ENCODE measurements at places on chromosomes 11 and 22.

DNA sequence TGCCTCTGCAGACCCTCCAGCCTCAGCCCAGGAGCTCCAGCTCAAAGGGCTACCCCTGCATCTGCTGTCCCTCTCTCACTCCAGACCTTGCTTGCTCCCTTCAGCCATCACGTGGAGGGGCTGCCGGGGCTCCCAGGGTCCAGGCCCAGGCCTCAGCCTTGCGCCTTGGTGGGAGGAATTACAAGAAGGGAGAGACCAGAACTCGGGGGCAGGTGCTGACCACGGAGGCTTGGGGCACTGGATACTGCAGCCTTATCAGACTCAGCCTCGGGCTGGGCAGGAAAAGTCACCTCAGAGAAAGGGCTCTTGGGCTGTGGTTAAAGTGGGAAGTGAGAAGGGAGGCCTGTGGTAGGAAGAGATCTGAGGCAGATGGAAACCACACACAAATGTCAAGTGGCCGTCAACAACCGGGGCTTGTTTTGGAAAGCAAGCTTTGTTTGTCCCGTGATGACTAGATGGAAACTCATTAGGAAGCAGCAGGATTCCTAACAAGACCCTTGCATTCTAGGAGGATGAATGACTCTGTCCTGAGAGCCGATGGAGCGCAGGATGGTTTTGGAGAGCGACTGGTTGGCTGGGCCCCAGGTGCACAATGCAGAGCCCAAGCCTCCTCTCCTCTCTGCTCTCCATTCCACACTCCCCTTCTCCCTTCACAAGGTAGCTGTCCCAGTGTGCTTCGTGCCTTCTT lies 1321.7 kb downstream of the TBC1D22A start:
- no peak for ATAC-seq

DNA sequence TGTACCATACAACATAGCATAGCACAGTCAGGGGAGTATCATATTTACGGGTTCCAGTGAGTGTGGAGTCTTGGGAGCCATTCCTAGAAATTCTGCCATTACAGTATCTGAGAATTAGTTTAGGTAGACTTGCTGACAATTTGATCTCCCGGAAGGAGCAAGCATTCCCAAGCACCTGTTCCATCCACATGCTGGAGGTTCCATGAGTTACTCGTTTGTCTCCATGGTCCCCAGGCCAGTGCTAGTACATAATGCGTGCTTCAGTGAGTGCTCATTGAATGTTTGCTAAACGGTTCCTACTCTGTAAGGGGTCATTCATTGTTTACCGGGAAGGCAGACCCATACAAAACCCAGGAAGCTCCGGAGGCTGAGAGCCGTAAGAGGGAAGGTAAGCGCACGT lies 27.4 kb upstream of the MYOD1 start:
- no peak for ATAC-seq

DNA sequence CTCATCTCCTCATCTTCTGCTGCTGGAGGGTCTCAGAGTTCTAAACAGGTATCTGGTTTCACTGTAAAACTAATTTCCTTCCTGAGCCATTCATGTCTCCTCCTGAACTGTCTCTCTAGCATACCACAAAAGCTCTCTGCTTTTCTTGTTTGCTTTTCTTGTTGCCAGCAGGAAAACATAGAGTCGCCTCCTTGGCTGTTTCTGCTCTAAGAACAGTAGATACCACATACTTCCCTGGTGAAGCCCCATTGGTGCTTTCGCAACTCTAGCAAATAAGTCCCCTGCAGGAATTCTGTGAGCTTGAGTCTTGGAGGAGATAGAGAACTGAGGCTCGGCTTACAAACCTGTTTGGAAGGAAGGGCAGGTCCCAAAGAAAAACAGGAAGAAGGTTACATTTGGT lies 7.0 kb downstream of the DIXDC1 start:
- no peak for ATAC-seq

DNA sequence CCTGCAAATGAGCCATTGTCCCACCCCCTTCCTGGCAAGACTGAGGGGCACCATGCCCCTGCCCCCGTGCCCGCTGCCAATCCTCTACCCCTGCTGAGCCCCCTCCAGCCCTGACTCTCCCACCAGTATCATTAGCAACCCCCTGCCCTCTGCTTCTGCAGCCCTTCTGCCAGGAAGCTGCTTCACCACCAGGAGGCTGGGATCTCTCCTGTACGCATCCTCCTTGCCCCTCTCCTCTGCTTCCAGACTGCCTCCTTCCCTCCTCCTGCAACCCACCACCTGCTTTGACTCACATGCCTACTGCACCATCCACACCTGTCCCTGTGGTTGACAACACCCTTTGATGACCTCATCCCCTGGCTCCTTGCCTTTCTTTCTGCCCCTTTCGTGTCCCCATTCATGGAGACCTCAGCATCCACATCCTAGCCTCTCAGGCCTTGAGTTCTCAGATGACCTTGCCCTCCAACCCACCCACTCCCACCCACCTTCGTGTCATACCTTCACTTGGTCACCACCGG lies 13.4 kb upstream of the PNPLA3 start:
- no peak for ATAC-seq

- ATAC-seq, result no peak
These were observed 436.2 kb downstream of the BUD13 start for GRCh38 chr11:116336540-116336939.

- ATAC-seq, result no peak
These were observed 8.2 kb downstream of the PACSIN2 start for GRCh38 chr22:43006753-43007152.

DNA sequence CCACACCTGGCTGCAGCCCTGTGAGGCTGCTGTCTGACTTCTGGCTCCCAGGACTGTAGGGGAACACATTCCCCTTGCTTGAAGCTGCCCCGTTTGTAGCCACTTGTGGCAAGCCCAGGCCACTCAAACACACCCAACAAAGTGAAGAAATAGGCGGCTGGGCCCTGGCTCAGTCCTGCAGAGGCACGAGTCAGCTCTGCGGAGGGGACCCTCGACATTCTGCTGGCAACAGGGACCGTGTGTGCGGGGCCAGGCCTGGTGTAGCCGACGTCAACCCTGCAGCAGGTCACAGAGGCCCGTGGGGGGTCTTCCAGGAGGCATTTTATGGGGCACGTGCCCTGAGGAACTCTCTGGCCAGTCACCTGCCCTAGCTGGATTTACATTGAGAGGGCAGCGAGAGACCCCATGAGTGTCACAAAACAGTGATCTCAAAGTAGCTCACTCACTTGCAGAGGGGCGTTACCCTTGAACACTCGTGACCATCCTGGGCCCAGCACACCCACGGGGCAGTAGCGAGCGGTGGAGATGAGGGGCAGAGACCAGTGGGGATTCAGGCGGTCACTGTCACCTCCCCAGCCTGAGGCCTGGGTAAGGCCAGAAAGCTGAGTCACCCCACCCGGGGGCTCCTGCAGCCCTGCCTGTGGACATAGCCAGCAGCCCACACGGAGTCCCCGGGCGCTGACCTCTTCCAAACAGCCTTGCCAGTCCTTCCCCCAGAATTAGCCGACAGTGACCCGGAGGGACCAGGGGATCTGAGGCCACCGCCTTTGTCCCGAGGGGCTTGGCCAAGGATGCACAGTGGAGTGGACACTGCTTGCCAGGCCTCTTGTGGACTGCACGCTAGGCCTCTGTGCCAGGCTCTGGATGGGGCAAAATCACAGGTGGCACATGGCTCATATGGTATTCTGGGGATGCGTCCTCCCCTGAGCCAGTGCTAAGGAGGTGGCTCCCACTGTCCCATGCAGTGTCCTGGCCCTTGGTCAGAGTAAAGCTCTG lies 139.5 kb downstream of the CTTN start:
- ATAC-seq, result peak; percentile 49

DNA sequence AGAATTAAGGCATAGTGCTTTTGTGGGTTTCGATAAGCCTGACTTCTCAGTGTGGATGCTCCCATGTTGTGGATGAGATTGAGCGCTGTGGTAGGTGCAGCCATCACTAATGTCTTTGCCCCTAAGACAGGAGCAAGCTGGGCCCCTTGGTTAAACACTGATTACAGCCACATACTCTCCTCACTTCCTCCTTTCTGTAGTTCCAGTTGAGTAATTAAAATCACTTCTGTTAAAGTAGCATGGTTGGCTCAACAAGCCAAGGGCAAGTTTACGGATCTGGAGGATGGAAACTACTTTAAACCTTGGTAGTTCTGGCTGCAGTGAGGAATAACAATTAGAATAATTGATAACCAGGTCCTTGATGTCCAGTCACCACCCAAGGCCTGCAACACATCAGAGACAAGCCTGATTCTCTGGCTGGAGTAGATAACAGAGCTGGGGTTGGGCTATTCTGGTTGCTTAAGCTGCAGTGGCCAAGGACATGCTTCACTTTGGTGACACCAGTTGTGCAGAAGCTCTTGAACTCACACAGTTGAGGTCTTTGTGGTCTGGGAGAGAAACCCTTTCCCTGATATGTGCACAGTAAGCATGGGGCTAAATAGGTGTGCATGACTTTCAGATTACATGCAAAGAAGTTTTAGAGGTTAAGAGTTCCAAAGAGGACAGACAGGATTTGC lies 81.3 kb downstream of the KIRREL3 start:
- no peak for ATAC-seq

- no peak for ATAC-seq
These were observed 73.1 kb upstream of the KCNA4 start for GRCh38 chr11:30089921-30090320.

- no peak for ATAC-seq
These were observed 14.3 kb downstream of the PI4KA start for GRCh38 chr22:20844055-20845037.

- ATAC-seq, result no peak
These were observed 92.1 kb upstream of the APOA1 start for GRCh38 chr11:116929414-116930090.

GRCh38 chr11:41935241-41935640 lies 475.8 kb upstream of the LRRC4C start:
- peak; percentile 56 for ATAC-seq

DNA sequence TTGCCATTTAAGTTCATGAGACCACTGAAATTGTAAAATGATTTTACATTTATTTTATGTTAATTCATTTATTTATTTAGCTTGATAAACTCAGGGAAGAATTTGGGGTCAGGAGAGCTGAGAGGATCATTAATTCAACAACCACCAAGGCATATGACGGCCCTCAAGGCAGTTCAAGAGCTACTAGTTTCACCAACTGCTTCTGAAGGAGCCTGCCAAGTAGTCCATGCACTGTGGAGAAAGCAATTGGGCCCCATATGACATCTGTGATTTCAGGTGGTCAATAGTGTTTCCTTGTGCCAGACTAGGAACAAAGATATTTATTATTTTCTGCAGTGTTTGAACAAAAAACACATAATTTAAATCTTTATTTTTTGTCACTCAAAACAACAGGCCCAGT lies 236.4 kb downstream of the CASP12 start:
- no peak for ATAC-seq

GRCh38 chr11:38046571-38047135 lies 1448.6 kb upstream of the RAG2 start:
- no peak for ATAC-seq

- ATAC-seq, result no peak
These were observed 144.9 kb downstream of the MAML2 start for GRCh38 chr11:96197801-96198701.

DNA sequence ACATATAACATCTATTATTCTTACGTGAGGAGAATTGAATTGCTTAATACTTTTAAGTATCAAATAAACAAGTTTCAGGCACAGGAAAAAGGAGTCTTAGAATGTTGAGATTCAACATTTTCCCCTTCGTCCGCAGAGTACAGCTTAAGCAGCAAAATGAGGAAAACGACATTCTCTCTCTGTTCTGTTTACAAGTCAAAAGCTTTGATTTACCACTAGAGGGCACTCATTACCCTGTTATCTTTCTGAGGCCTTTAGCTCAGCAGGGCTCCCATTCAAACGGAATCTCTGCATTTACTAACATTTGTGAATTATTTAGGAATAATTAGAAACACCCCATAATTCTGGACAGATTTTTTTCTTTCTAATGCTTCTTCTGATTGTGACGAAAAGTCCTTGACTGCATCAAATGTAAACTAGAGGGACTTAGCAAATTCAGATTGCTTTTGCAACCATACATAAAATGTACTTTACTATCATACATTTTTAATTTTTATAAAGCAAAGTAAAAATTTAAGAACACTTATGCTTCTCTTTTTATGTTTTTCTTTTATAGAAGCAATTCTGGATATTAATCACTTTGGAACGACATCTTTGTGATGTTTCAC lies 75.0 kb downstream of the JRKL start:
- ATAC-seq, result peak; percentile 76
